ENCODE measurements at places on chromosomes 16 and 17. TPM values are rescaled to one million over a fixed set of nuclear protein-coding genes. Genes with fewer than 3 reads are reported as not detected.

DNA sequence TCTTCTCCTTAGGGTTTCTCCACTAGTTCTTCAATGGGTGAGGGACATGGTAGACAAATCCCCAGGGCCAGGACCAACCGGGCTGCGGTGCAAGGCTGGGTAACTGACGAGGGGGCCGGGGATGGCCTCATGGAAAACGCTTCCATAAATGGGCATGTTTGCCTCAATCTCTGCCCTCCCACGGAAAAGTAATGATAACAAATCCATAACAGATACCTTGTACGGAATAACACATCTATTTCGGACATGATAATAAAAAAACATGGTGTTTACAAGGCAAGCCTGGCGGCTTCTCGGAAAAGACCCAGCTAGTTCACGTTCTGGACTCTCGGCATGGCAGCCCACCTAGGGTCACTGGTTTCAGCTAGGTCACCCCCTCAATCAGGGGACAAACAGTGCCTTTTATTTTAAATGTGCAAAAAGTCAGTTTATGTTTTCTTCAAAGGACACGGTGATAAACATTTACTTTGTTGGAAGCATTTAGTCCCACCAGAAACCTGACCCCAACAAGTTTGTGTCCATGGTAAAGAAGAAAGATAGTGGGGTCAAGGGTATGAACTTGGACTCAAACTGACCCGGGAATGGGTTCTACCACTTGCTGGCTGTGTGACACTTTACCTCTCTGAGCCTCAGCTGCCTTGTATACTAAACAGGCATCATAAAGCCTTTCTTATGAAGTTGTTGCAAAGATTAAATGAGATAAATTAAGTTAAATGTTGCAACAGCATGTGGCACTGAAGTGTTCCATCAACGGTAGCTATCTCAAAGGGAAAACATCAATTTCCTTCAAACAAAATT lies 1.7 kb downstream of the MYH11 start:
- H3K4me3 ChIP-seq, result no peak overlapping the region
- no peak for DNase-seq

NPIPA5 gene
- total RNA-seq, result 12.5 TPM

TRAP1 gene
- 140 TPM for total RNA-seq

ABCC11 gene
- 0.13 TPM for total RNA-seq
